ENCODE measurements at places on chromosomes 7 and 10. TPM values are rescaled to one million over a fixed set of nuclear protein-coding genes. Genes with fewer than 3 reads are reported as not detected.

DNA sequence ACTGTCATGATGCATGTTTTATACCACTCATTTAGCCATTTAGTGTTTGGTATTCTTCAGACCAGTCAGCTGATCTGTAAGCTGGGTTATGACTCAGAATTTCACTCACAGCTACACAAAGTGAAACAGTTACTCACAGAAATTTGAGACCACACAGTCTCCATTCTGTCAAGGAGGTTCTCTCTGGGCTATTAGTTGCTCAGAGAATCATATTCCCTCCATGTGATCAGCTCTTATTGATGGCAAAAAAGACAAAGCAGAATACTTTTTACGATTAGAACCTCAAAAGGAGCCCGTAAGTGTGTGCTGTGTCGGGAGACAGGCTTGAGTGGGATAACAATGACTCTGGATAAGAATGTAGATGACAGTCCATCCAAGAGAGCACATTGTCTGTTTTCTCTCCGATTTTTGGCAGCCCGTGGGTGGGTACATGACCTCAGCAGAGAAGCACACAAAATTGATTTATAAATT, 277.6 kb upstream of the SORCS1 start:
- no peak for DNase-seq
- no peaks in the 10 kb centered on the region for H3K36me3 ChIP-seq
- H3K27me3 ChIP-seq: no peaks in the 10 kb centered on the region
- H3K4me3 ChIP-seq: no peak overlapping the region
- H3K4me1 ChIP-seq: no peaks in the 10 kb centered on the region

GRCh38 chr7:155917836-155918430, 105.7 kb upstream of the SHH start:
- H3K27me3 ChIP-seq: no peaks in the 10 kb centered on the region
- H3K4me1 ChIP-seq: peaks cover 14% of the 10 kb centered on the region
- no peak overlapping the region for H3K27ac ChIP-seq
- no peaks in the 10 kb centered on the region for H3K36me3 ChIP-seq

DNA sequence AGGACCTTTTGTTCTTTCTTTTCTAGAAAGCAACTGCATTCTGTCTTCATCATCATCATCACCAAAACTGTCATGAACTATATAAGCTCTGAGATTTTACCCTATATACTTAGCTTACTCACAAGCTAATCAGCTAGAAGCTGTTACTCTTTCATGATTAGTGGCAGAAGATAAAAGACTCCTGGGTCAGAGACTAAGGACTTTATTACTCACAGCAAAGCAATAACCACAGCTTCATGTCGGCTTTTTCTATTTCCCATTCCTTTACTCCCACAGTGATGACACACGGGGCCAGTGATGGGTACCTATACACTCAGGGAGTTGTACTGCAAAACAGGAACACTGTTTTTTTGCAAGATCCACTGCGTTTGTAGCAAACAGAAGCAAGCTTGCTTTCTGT, 8.4 kb upstream of the C10orf88 start:
- DNase-seq: no peak
- H3K27me3 ChIP-seq: no peaks in the 10 kb centered on the region
- H3K27ac ChIP-seq: no peak overlapping the region
- no peaks in the 10 kb centered on the region for H3K36me3 ChIP-seq
- no peak overlapping the region for H3K4me3 ChIP-seq

DNA sequence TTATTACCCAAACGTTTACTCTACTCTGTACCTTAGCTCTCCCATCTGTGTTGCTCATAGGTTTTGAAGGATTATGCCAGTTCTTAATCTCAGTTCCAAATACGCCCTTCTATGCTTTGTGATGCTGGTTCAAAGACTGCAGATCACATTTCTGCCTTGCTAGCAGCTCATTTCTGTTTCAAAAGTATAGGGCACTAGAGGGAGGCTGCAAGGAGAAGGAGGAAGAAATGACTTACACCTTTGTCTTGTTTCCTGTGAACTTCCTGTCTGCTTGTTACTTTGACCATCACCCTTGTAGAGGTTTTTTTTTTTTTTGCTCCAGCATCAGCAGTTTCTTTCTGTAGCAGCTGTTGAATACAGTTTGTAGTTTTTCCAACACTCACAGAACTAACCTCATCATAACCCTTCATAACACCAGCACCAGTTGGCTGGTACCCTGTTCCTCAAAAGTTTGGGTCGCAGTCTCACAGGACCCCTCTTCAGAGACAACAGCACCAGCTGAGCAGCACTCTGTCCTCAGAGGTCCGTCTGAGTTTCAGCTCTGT, 16.5 kb downstream of the SLK start:
- H3K4me3 ChIP-seq: peak overlapping the region; percentile 10
- no peaks in the 10 kb centered on the region for H3K36me3 ChIP-seq
- H3K27ac ChIP-seq: no peak overlapping the region
- peaks cover 5% of the 10 kb centered on the region for H3K4me1 ChIP-seq

DNA sequence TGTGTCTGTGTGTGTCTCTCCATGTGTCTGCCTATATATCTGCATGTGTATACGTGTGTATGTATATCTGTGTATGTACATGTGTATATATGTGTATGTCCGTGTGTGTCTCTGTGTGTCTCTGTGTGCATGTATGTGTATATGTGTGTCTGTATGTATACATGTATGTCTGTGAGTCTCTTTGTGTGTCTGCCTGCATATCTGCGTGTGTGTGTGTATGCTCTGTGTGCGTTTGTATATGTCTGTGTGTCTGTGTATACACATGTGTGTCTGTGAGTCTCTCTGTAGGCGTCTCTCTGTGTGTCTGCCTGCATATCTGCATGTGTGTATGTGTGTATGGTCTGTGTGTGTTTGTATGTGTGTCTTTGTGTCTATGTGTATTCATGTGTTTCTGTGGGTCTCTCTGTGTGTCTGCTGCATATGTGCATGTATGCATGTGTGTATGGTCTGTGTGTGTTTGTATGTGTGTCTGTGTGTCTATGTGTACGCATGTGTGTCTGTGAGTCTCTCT, 23.7 kb upstream of the KLF6 start:
- H3K4me3 ChIP-seq: no peak overlapping the region
- H3K27me3 ChIP-seq: no peaks in the 10 kb centered on the region
- DNase-seq: no peak
- H3K4me1 ChIP-seq: peaks cover 2% of the 10 kb centered on the region
- no peaks in the 10 kb centered on the region for H3K36me3 ChIP-seq
- peak overlapping the region; percentile 81 for H3K27ac ChIP-seq

GRCh38 chr7:142614116-142614515, 135.2 kb upstream of the PRSS1 start:
- no peak for DNase-seq
- H3K36me3 ChIP-seq: no peaks in the 10 kb centered on the region
- no peaks in the 10 kb centered on the region for H3K27me3 ChIP-seq
- H3K27ac ChIP-seq: no peak overlapping the region

GRCh38 chr10:87675396-87676376, 16.0 kb downstream of the PAPSS2 start:
- H3K4me1 ChIP-seq: no peaks in the 10 kb centered on the region
- no peak for DNase-seq
- no peaks in the 10 kb centered on the region for H3K36me3 ChIP-seq
- H3K4me3 ChIP-seq: no peak overlapping the region
- H3K27ac ChIP-seq: no peak overlapping the region

DNA sequence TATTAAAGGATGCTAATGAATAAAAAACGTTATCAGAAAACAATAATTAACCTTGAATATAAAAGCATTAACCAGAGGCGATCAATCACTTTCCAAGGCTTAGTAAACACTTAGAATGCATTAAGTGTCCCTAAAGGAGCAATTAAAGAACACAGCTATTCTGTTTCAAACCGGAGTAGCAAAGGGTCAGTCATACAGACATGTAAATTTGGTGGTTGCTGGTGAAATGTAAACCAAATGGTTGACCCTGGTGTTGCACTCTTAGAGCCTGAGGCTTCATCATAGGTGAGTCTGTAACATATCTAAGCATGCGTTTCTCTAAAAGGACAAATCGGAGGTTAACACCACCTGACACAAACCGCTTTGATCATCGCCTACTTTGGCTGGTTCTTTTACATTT, 1280.1 kb downstream of the TYW1 start:
- H3K4me1 ChIP-seq: no peaks in the 10 kb centered on the region
- H3K27me3 ChIP-seq: no peaks in the 10 kb centered on the region
- no peak for DNase-seq
- no peaks in the 10 kb centered on the region for H3K36me3 ChIP-seq
- no peak overlapping the region for H3K4me3 ChIP-seq
- H3K27ac ChIP-seq: no peak overlapping the region

DNA sequence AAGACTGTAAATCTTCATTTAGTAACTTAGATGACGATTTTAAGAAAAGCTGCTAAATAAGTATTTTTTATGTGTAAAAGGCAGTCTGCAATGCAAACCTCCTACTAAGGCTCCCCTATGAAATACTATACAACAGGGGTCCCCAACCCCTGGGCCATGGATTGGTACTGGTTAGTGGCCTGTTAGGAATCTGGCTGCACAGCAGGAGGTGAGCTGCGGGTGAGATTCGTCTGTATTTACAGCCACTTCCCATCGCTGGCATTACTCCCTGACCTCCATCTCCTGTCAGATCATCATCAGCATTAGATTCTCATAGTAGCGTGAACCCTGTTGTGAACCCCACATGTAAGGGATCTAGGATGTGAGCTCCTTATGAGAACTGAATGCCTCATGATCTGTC, 580.4 kb downstream of the MAGI2 start:
- no peaks in the 10 kb centered on the region for H3K4me1 ChIP-seq
- no peak for DNase-seq
- H3K36me3 ChIP-seq: no peaks in the 10 kb centered on the region
- no peak overlapping the region for H3K4me3 ChIP-seq
- no peak overlapping the region for H3K27ac ChIP-seq
- no peaks in the 10 kb centered on the region for H3K27me3 ChIP-seq

DNA sequence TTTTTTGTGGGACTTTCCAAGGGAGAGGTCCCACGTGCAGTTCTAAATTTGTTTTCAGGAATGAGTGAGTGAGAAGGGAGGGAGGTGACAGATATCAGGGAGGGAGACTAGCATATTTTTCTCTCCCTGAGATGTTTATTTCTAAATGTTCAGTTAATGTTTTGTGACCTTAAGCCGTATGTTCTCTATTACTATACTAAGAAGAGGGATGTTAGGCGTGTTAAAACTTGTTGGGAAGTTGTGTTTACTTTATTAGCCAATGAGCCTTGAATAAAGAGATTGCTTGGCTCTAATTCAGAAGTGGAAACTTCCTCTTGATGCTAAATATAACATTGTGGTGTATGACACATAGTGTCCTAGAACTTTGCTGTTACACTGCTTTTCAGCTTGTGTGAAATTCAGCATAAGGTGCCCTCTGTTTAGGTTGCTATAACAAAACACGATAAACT, 37.3 kb downstream of the DNAH11 start:
- H3K27me3 ChIP-seq: no peaks in the 10 kb centered on the region
- no peak overlapping the region for H3K27ac ChIP-seq
- H3K4me3 ChIP-seq: no peak overlapping the region
- H3K4me1 ChIP-seq: peaks cover 2% of the 10 kb centered on the region
- DNase-seq: no peak
- no peaks in the 10 kb centered on the region for H3K36me3 ChIP-seq

DNA sequence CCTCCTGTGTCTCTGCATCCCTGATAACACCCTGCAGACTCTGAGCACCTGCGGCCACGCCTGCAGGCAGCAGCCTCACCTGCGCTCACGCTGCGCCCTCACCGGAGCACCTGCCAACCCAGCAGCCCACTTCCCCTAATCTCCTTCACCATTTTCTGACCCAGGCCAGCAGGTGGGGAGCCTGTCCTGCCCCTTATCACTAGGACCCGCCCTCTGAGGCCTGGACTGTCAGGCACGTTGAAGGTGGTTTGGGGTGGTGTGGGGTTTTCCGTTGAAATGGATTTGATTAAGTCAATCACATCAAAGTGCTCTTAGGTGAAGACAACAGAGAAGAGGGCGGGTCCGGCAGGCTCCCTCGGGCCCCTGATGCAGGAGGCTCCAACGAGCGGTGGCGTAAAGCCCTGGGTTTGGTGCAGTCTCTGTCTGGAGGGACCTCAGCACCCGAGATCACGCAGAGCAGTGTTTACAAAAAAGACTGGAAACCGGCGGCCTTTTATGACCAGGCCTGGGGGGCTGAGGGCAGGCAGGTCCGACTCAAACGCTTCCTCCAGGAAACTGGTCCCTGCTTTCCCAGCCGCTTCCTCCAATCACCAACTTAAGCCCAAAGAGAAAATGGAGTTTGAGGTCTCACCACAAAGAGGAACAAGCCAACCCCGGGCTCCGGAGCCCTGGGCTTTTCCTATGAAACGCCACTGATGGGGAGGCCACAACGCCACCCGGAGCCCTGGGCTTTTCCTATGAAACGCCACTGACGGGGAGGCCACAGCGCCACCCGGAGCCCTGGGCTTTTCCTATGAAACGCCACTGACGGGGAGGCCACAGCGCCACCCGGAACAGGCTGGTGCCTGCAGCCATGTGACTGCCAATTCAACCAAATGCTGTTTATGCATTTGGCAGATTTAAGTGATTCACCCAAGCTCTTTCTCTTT, 45.5 kb downstream of the DPYSL4 start:
- H3K27ac ChIP-seq: no peak overlapping the region
- H3K4me1 ChIP-seq: no peaks in the 10 kb centered on the region
- H3K36me3 ChIP-seq: no peaks in the 10 kb centered on the region
- H3K4me3 ChIP-seq: no peak overlapping the region
- H3K27me3 ChIP-seq: no peaks in the 10 kb centered on the region
- DNase-seq: no peak

DNA sequence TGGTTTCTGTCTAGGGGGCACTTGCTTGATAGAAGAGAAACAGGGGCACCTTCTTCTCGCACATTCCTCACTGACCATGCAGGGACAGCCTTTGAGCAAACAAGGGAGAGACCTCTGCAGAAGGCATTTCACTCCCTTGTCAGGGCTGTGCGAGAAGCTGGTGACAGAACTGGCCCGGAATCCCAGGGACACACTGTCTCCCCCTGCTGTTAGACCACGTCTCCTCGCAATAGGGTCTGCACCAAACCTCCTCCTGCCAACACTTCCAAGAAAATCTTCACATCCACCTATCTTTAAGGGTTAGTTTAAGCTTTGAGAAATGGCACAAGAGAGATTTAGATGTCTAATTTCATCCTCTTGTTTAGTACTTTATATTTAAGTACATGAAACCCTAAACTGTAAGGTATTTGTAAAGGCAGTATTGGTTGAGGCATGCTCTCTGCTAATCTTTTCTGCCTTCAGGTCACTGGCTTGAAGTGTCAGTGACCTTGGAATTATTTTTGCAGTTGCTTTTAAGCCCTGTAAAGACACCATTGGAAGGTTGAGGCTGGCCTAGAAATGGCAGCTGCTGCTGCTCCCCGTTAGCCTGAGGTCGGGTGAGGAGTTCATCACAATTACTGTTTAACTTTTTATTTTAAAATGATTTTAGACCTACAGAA, 37.0 kb downstream of the RBM20 start:
- H3K27ac ChIP-seq: no peak overlapping the region
- peak; percentile 74 for DNase-seq
- no peak overlapping the region for H3K4me3 ChIP-seq

GRCh38 chr7:30635798-30636197, 41.1 kb downstream of the GARS1 start:
- peaks cover 18% of the 10 kb centered on the region for H3K36me3 ChIP-seq
- no peaks in the 10 kb centered on the region for H3K27me3 ChIP-seq
- no peak overlapping the region for H3K4me3 ChIP-seq
- no peak for DNase-seq
- no peaks in the 10 kb centered on the region for H3K4me1 ChIP-seq

GRCh38 chr10:46560381-46560780, 3.9 kb upstream of the GPRIN2 start:
- H3K27me3 ChIP-seq: no peaks in the 10 kb centered on the region
- no peaks in the 10 kb centered on the region for H3K36me3 ChIP-seq
- H3K4me3 ChIP-seq: no peak overlapping the region
- H3K27ac ChIP-seq: no peak overlapping the region

Gene GTF2IRD1
- 35.8 TPM for total RNA-seq

Gene TECTB
- not detected for total RNA-seq

Gene GLCCI1
- total RNA-seq: 25.2 TPM

Gene RAMP3
- total RNA-seq: 82.6 TPM

Gene LRRC17
- total RNA-seq: 4.0 TPM

Gene ZPBP
- total RNA-seq: 0.22 TPM

Gene PCDH15
- total RNA-seq: not detected

Measured in kidney (tissue), 22 donors.